ENCODE measurements at places on chromosomes 16 and 17.

DNA sequence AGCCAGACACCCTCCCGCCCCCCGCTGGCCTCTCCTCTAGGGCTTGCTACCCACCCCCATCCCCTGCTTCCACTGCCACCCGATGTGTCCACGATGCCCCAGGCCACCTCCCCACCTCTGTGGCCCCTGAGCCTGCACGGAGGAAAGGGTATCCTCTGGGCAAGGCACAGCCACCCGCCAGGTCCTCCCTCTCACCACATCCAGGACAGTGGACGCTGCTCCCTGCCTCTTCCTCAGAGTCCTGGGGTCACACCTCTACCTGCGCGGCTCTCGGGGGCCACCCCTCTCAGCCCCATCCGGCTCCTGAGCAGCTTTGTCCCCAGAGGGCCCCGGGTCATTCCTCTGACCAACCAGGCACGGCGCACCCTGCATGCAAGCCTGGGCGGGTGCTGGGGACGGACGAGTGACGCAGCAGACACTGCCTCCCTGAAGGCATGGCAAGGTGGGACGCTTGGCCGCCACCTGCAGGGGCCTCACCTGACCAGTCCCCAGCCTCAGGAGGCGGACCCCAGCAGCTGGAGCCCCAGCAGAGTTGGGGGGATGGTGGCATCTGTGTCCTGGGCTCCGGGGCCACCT is 24.8 kb downstream of the FLYWCH1 start:
- DNase-seq = no peak

DNA sequence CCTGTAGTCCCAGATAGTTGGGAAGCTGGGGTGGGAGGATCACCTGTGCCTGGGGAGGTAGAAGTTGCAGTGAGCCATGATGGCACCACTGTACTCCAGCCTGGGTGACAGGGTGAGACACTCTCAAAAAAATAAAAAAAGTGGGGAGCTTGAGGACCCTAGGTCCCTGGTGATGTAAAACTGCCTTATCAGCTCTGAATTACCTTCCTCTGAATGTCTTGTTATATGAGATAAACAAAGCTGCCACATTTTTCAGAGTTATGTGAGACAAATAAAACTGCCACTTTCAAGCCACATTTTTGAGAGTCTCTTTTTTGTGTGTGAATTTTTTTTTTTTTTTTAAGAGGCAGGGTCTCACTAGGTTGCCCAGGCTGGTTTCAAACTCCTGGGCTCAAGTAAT is 32.0 kb upstream of the B4GALNT2 start:
- DNase-seq = no peak

GRCh38 chr16:14334366-14335080 is 263.4 kb downstream of the MRTFB start:
- DNase-seq = no peak

DNA sequence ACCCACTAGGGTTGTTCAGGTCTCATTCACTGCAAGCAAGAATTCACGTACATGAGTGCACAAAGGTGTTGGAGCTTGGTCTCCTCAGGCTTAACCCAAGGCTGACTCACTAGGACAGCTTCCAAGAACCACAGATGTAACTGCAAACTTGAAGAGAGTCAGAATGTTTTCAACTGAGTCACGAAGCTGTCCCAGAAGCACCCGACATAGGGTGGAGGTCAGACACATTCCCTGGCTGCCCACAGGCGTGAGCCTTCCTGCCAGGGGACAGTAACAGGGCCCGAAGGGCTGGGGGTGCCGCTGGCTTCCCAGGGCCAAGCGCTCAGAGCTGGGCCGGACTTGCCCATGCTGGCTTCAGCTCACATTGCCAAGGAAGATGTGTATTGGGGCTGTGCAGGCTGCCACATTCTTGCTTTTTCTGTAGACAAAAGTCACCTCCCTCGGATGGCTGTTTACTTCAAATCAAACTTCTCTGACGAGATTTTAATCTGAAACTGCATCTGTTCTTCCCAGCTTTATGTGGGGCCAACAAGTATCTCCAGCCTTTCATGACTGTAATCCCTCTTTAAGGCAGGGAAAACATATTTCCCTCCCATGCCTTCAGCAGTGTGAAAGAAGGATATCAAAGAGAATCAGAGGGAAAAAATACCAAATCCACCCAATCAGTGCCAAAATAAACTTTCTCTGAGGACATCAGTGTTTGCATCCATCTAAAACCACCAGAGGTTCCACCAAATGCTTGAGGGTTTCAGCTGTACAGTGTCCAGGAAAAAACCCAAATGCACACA is 14.3 kb downstream of the CMTM3 start:
- no peak for DNase-seq

DNA sequence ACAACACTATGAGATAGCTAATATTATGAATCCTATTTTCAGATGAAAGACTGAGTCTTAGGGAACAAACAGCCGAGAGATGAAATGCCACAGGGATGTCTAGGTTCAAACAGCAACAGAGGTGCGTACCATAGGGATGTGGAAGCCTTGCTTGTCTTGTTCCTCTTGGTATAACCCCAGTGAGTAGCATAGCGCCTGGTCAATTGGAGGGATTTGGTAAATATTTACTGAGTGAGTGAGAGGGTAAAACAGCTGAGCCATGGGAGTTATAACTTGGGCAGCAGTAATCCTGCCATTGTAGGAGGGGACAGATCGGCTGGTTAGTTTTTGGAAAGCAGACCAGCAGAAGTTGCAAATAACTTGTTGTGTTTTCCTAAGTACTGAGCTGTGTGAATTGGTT is 80.2 kb downstream of the WWOX start:
- DNase-seq = no peak

GRCh38 chr17:43368740-43369506 is 29.9 kb upstream of the ARL4D start:
- DNase-seq = peak; percentile 82
